ENCODE measurements at places on chromosomes 2 and 18. TPM values are rescaled to one million over a fixed set of nuclear protein-coding genes. Genes with fewer than 3 reads are reported as not detected.

- H3K4me1 ChIP-seq = no peaks in the 10 kb centered on the region
- H3K27ac ChIP-seq = no peak overlapping the region
- H3K27me3 ChIP-seq = no peaks in the 10 kb centered on the region
- H3K36me3 ChIP-seq = no peaks in the 10 kb centered on the region
Observed at GRCh38 chr2:207791579-207792243, 22.0 kb upstream of the FZD5 start.

The STEAP3 gene
- 34.5 TPM for total RNA-seq

The EIF2AK3 gene
- total RNA-seq = 6.5 TPM

The ST6GAL2 gene
- 55.5 TPM for total RNA-seq

GRCh38 chr2:128214866-128215460, 103.7 kb downstream of the HS6ST1 start:
- H3K4me3 ChIP-seq = no peak overlapping the region

- no peak for DNase-seq
- H3K27me3 ChIP-seq = no peaks in the 10 kb centered on the region
- H3K36me3 ChIP-seq = no peaks in the 10 kb centered on the region
Observed at GRCh38 chr2:207038299-207038698, 99.0 kb downstream of the CPO start.

The LRRC30 gene
- total RNA-seq = not detected

The GRB14 gene
- total RNA-seq = 1.1 TPM

The CHRND gene
- total RNA-seq = not detected

GRCh38 chr2:150470435-150470834, 17.0 kb downstream of the RND3 start:
- no peak overlapping the region for H3K4me3 ChIP-seq
- no peak for DNase-seq
- peaks cover 53% of the 10 kb centered on the region for H3K36me3 ChIP-seq
- H3K4me1 ChIP-seq = peaks cover 26% of the 10 kb centered on the region
- H3K27me3 ChIP-seq = no peaks in the 10 kb centered on the region

DNA sequence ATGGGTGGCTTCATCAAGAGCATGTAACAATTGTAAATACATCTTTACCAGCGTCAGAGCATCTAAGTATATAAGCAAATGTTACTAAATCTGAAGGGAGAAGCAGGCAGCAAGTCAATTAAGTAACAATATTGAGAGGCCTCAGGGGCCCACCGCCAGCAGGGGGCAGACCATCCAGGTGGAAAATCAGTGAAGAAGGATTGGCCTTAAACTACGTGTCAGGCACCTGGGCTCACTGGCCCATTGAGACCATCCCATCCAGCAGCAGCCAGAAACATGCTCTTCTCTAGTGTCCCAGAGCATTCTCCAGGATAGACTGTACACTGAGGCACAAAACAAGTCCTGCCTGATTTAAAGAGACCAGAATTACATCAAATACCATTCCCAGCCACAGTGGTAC, 96.2 kb upstream of the SNTG2 start:
- H3K4me1 ChIP-seq = no peaks in the 10 kb centered on the region
- no peak overlapping the region for H3K27ac ChIP-seq
- no peak for DNase-seq
- H3K36me3 ChIP-seq = no peaks in the 10 kb centered on the region
- H3K4me3 ChIP-seq = no peak overlapping the region

DNA sequence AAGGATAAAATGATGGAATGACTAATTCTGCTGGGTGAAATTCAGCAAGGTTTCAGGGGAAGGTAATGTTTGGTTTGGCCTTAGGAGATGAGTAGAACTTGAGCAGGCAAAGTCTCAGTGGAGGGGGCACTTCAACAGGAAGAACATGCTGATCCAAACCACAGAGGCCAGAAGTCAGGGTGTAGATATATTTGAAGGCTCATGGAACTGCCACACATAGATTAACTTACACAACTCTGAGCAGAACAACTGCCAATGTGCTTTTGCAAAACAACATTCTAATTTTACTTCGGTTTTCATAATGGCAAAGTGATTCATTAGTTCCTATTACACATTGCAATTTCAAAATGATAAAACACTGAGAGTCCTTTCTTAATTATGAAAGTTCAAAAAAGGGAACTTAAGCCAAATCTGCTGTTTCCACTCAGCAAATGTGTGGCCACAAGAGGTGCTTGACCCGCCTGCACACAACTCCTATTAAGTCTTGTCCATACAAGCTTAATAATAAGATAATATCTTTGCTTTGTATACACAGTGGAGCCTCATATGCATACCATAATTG, 284.8 kb downstream of the MREG start:
- no peaks in the 10 kb centered on the region for H3K27me3 ChIP-seq
- H3K27ac ChIP-seq = peak overlapping the region; percentile 29
- H3K4me3 ChIP-seq = no peak overlapping the region
- H3K36me3 ChIP-seq = no peaks in the 10 kb centered on the region
- no peak for DNase-seq

The ARHGAP28 gene
- total RNA-seq = 0.85 TPM

The FAM110C gene
- 0.43 TPM for total RNA-seq

DNA sequence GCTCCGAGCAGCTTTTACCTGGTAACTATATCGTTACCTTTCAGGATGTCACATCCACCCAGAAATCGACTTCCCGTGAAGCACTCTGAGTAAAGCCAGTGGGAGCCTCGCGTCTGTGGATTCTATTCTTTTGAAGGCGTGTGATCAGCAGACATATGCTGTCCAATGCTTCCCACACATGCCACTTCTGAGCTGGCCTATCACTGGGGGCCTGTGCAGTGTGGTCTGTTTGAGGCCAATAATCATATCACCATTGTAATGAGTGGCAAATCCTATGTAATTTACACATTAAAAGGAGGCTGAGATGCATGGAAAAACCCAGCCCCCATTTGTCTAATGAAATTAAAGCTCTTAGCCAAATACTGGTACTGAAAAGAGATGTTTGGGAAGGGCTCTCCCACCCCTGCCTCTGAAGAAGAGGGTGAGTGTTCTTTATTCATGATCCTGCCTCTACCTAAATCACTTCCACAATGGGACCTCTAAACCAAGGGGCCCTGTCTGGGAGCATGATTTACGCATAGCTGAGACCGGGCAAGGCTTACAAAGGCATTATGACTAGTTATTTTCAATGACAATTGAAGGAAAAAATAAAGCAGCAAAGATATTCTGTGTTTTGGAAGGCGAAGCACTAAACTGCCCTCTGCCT, 686.8 kb downstream of the ZEB2 start:
- no peaks in the 10 kb centered on the region for H3K27me3 ChIP-seq
- H3K27ac ChIP-seq = no peak overlapping the region
- H3K4me1 ChIP-seq = no peaks in the 10 kb centered on the region

The DOCK10 gene
- 30.9 TPM for total RNA-seq

DNA sequence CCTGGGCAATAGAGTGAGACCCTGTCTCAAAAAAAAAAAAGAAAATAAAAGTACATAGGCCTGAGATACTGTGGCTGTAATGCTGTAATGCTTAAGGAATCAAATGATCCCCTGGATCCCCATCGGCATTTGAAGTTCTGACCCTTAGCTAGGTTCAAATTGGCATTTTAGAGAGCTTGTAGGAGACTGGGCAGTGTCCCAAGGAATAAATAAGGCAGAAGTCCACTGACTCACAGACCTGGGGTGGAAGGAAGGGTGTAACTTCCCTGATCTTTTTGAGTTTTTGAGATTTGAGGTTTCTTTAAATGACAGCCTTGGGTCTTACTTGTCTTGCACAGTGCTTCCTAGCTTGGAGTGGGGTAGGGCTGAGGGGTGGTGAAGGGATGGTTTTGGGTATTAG, 553.7 kb downstream of the SLC4A3 start:
- no peaks in the 10 kb centered on the region for H3K27me3 ChIP-seq
- H3K27ac ChIP-seq = no peak overlapping the region
- H3K4me1 ChIP-seq = no peaks in the 10 kb centered on the region
- no peak overlapping the region for H3K4me3 ChIP-seq
- no peak for DNase-seq
- no peaks in the 10 kb centered on the region for H3K36me3 ChIP-seq

DNA sequence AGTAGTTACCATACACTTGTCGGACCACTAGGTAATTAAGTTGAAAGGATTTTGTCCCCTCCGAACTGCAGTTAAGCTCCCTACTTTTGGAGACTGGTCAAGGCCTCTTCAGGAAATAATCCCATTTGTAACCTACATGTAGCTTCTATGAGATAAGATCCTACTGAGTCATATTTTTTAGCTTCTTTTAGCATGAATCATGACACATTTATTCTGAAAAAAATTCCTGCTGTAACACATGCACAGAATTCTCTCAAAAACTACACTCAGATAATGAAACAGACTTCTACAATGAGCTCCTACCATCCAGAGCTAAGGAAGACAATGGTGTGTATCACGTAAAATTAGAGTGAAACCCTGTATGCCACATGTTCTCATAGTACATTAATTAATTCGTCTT, 100.7 kb upstream of the CCDC195 start:
- peaks cover 40% of the 10 kb centered on the region for H3K36me3 ChIP-seq
- no peak overlapping the region for H3K27ac ChIP-seq
- no peak overlapping the region for H3K4me3 ChIP-seq

DNA sequence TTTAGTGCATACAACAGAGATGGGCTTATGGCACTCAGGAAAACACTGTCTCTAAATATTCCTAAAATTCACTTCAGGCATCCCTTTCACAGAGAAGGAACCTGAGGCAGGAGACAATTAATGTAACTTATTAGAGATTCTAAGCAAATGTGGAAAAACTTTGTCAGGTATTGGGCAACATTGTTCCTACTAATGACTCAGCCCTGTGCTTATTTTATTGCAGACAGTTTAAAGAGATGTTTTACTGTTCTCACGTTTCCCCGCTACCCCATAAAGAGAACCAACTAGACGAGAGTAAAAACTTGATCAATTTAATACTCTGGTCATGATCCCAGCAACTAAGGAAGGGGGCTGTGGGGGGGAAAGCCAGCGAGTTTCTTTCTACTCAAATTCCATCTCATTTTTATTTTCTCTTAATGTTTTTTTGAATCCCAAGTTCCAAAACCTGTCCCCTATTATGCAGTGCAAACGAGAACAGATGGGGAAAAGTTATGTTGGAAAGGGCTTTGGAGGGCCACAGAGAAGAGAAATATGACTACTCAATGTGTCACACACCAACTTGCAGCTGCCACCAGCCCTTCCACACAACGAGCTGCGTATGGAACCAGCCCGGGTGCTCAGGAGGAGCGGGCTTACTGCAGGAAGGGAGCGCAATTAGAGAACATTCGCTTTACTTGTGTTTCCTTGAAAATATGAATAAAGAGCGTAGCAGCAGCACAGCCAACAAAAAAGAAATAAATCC, 18.7 kb upstream of the ACVR1 start:
- H3K36me3 ChIP-seq = no peaks in the 10 kb centered on the region
- no peaks in the 10 kb centered on the region for H3K27me3 ChIP-seq
- no peaks in the 10 kb centered on the region for H3K4me1 ChIP-seq
- H3K27ac ChIP-seq = no peak overlapping the region
- no peak overlapping the region for H3K4me3 ChIP-seq
- DNase-seq = no peak

DNA sequence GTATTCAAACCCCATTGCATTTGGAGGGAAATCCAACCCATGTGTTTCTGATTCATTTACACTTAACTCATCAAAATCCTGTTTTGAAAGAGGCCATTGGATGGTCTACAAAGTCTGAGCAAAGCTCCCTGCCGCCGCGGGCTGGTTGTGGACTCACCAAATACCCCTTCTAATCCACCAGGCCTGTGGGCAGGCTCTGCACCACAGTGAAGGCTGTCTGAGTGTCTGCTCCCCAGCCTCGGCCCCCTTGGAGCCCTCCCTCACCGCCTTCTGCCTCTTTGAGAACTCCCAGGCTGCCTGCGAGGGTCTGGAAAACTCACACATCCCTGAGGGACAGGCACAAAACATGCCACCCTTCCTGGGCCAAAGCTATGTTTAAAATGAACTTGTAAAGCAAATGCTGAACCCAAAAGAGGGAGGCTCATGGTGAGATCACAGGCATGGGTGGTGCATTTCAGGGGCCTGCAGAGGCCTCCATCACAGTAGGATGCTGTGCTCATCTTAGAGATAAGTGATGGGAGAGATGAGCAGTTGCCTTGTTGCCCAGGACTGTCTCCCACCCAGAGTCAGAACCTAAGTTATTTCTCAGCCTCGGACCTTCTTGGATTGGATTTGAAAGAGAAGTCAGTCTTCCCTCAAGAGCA, 225.0 kb downstream of the CYP26B1 start:
- DNase-seq = peak; percentile 48
- no peak overlapping the region for H3K27ac ChIP-seq
- no peaks in the 10 kb centered on the region for H3K36me3 ChIP-seq
- no peaks in the 10 kb centered on the region for H3K4me1 ChIP-seq
- H3K4me3 ChIP-seq = no peak overlapping the region

DNA sequence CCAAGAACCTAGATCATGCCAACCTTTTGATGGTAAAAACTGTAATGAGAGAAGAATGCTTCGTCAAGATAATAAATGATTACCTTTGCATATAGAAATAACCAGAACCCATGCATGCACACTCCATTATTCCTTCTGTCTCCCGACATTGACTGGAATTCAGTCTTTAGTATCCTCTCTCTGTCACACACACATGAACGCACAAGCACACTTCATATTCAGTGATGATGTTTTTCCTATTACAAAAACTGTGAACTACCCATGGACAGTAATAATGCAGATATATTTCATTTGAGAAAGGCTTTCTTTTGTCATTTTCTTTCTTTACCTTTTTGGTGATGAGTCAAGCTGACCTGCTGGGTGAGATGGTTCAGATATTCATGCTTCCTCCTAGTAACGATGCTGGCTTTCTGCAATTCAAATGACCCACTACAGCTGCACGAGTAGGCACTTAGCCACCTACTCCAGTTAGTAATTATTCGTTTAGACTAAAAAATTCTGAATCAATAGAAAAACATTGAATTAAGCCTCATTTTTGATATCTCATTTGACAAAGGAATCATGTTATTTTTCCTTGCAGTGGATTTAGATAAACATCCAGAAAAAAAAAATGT, 382.2 kb downstream of the TGIF1 start:
- no peaks in the 10 kb centered on the region for H3K36me3 ChIP-seq
- no peak for DNase-seq
- H3K27ac ChIP-seq = no peak overlapping the region
- H3K4me3 ChIP-seq = no peak overlapping the region
- no peaks in the 10 kb centered on the region for H3K4me1 ChIP-seq
- no peaks in the 10 kb centered on the region for H3K27me3 ChIP-seq

The APLF gene
- 2.8 TPM for total RNA-seq

DNA sequence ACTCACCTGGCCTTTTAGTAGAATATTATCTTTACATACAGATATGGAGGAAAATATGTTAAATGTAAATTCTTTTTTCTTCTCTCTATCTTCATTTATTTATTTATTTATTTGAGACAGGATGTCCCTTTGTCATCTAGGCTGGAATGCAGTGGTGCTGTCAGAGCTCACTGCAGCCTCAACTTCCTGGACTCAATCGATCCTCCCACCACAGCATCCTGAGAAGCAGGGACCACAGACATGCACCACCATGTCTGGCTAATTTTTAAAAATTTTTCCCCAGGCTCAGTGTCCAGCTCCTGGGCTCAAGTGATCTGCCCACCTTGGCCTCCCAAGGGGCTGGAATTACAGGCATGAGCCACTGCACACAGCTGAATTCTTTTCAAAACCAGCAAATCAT, 20.3 kb downstream of the KYNU start:
- H3K4me3 ChIP-seq = no peak overlapping the region
- H3K36me3 ChIP-seq = no peaks in the 10 kb centered on the region
- no peaks in the 10 kb centered on the region for H3K27me3 ChIP-seq
- no peaks in the 10 kb centered on the region for H3K4me1 ChIP-seq
- no peak for DNase-seq

All from ascending aorta (tissue), 2 donors.